ENCODE measurements at places on chromosomes 11 and 22.

GRCh38 chr11:12222055-12222792 lies 111.8 kb downstream of the MICAL2 start:
- no peak for DNase-seq

GRCh38 chr22:31474743-31475142 lies 14.9 kb downstream of the EIF4ENIF1 start:
- DNase-seq = no peak

- DNase-seq = no peak
Measured at GRCh38 chr11:26319906-26320305, 12.0 kb upstream of the ANO3 start.

- DNase-seq = no peak
Measured at GRCh38 chr11:69791276-69792180, 16.4 kb upstream of the FGF4 start.

DNA sequence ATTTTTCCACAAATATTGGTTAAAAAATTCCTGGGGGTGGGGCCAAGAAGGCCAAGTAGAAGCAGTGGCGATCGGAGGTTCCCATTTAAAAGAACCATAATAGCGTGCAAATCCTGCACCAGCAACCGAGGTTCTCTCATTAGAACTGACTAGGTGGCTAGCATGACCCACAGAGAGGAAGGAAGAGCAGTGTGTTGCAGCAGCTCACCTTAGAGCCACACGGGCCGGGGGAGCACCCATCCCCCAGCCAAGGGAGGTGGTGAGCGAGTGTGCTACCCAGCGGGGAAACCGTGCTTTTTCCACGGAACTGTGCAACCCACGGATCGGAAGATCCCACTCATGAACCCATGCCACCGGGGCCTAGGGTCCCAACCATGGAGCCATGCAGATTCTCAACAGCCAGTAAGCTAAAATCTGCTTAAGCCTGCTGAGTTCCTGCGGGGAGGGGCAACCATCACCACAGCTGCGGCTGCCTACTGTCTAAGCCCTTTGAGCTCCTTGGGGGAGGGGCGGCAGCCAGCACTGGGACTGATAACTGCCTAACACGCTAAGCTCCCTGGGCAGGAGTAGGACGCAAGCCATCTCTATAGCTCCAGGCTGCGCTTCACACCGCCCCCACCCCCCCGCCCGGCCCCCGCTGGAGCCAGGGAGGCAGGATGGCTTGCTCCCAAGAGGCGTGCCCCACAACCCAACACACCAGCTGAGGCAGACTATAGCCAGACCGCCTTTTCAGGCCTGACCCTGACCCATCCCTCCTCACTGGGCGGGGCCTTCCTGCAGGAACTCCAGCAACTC lies 21.0 kb upstream of the HTATIP2 start:
- DNase-seq = no peak

DNA sequence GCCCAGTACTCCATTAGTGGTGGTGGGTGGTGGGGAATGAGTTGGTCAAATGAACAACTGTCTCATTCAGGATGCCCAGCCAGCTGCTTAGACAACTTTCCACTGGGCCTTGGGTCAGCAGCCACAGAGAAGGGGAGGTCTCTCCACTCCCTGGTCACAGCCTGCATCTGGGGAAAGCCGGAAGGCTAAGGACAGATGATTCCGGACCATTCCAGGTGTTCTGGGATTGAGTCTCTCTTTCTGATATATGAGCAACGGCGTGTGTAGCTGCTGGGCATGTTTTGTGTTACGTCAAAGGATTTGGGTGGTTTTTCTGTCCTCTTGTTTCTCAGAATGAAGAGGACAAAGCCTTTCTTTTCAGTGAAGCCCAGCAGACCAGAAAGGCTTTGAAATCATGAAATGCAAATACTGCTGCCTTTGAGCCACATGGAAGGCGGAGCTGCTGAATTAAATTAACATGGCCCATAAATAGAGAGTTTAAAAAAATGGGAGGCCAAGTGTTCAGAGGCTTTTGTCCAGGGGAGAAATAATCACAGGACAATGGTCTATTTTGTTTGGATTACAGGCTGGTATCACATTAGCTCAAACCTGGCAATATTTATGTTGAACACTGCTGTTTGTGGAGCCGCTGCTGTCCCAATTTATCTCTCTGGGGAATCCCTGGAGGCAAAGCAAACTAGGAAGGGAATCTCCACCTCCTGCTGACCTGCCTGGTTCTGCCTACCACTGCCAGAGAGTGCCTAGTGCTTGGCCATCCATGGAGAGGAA lies 234.4 kb upstream of the E2F8 start:
- DNase-seq = peak; percentile 15

DNA sequence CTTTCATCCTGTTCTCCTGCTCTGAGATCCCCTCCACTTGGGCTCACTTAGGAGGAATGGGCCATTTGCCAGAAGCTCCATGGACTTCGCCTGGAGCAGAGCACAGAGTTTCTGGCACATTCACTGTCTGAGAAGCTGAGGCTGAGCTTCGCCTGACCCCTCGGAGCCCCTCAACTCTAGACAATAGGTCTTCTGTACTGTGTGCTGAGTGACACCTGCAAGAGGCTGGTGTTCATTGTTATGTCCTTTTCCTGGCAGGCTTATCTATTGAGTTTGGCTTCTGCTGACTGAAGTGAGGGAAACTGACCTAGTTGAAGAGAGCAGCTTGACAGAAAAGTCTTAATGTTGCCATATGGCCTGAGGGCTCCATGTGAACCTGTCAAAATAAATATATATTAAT lies 124.3 kb downstream of the EHF start:
- no peak for DNase-seq

DNA sequence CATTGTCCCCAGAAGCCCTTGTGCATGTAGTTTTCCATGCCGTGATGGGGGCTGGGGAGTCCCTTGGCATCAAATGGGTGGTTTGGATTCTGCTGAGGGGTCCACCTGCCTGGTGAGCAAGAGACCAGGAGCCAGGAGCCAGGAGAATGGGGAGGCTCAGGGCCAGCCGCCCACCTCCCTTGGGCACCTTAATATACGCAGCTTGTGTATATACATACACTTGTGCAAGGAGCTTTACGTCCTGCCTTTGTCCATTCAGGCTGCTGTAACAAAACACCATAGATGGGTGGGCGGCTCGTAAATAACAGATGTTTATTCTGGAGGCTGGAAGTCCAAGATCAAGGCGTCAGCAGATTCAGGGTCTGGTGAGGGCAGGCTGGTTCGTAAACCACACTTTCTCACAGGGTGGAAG lies 62.5 kb downstream of the SMIM38 start:
- DNase-seq = no peak

GRCh38 chr11:72001834-72002591 lies 3.3 kb downstream of the IL18BP start:
- DNase-seq = no peak

DNA sequence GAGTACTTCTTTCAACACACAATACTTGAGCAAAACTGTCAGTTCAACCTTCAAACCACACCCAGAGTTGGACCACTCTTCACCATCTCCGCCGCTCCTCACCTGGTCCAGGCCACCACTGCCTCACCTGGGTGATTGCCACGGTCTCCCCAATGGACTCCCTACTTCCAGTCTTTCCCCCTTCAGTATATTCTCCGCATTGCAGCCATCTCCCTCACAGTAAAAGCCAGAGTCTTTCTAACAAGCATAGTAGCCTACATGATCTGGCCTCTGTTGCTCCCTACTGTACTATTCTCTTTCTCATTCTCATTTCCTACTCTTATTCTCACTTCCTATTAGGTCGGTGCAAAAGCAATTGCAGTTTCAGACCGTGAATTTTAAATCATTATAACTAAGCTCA lies 28.5 kb downstream of the AASDHPPT start:
- no peak for DNase-seq

DNA sequence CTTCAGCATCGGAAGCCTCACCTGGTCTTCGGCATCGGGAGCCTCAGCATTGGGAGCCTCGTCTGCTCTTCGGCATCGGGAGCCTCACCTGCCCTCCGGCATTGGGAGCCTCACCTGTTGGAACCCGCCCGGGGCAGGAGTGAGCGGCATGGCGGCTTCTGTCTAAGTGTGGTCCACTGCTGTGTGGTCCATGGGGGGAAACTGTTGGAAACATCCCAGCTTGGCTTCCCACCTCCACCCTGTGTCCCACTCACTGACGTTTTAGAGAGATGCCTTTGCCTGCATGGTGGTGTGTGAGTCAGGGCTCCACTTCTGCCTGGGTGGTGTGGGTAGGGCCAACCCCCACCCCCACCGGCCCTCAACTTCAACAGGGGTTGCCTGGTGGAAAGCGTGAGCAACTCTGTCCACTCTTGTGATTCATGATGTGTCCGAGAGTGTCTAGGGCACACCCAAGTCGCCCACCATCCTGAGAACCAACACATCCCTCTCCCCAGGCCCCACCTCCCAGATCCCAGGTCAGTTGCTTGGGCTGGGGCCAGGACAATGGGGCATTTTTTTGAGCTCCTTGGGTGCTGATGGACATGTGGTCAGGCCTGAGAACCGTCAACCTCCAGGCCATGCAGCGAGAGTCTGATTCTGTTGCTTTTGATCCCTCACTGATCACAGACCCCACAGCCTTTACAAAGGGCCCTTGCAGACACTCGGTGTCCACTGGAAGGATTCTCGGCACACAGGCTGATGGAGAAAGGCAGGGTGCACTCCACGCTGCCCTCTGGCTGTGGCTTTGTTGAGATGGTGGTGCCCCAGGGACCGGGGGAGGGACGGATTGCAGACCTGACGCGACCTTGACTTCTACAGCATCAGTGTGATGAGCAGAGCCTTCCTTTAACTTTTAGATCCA lies 406.7 kb downstream of the TBC1D22A start:
- DNase-seq = no peak

DNA sequence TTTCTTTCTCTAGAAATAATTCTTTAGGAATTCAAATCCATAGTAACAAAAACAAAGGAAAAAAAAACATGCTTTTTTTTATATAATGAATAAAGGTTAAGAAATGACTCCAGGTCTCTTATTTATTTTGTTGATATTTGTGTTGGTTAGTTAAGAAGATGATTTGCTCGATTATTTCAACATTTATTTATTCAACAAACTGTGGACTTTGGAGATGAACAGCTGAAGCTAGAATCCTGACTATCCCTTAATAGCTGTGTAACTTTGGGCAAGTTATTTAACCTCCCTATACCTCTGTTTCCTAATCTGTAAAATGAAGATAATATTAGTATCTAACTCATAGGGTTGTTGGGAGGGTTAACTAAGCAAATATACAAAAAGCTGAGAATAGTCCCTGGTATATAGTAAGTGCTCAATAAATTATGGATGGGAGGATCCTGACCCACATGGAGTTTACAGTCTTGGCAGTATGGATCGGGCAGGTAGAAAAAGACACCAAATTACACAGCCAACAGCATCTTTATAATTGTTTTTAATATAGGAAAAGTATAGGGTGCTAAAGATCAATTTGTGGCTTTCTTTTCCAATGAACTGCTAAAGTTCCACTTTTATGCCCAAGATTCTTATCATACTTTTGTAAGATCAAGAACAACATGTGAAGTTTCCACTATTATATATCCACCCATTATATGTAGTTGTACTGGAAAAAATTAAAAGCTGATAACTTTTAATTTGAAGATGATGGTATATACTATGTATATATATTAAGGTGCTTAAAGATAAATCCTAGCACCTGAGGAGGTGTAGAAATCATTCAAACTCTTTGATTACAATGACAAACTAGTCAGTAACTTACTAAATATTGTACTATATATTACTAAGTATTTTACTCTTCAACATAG lies 1.3 kb upstream of the CAT start:
- DNase-seq = no peak

- no peak for DNase-seq
Measured at GRCh38 chr11:95364324-95365295, 133.6 kb upstream of the SESN3 start.

GRCh38 chr11:60512651-60513225 lies 2.5 kb upstream of the MS4A13 start:
- DNase-seq = no peak

DNA sequence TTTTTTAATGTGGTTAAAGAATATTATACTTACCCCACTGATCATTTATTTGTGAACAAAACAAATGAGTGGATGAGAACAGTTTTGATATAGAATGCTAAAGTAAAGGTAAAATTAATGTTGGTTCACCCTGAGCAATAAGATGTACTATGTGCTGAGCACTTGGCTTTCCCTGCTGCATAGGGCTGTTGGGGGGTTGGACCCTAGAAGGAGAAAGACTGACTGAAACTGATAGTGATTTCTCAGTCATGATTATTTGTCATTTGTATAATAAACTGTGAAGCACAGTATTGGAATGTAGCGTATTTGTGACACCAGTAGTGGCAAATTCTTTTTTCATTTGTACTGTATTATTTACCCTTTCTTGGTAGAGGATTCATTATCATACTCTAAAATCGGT lies 63.3 kb downstream of the PRMT3 start:
- no peak for DNase-seq

- DNase-seq = no peak
Measured at GRCh38 chr11:94303966-94304958, at the start of gene IZUMO1R. TSS of gene IZUMO1R (plus strand) at chr11:94304580. CDS start at chr11:94305637, 1,057 bp downstream.

DNA sequence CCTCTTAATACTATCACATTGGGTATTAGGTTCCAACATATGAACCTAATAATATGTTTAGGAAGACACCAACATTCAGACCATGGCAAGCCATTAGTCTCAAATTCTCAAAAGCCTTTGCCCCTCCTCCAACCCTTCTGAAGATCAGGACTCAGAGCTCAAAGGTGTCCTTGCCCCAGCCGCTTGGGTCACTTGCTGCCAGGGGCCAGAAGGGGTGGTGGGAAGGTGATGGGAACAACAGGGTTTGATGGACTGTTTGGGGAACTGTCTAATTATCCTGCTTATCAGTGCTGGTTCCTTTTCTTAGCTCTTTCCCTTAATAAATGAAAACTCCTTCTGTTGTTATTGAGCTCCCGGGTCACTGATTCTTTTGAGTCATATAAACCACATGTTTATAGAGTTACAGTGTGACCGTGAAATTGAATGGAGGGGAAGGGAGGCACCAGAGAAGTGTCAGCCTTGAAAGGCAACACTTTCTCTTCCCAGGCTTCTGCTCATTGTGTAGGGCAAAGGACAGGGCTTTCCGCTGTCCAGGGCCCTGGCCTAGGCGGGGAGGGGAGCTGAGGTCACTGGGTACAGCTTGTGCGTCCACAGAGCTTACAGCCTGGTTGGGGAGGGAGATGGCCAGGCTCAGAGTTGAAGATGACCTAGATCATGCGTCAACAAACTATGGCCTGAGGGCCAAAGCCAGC lies 105.1 kb downstream of the FBXO7 start:
- no peak for DNase-seq

DNA sequence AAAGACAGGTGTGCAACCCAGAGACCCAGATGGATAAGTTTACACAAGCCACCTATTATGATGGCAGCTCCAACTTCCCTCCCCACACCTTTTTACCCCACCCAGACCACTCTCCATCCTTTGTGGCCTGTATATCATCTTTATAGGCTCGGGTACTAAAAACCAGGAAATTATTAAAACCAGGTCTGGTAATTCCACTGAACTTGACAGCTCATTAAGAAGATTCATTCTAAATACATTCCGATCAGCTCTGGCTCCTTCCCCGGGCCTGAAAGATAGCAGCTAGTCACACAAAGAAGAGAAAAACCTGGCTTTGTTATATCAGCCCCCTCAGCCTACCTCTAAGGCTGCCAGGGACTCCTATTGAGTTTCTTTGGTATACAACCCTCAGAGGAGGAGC lies 67.9 kb upstream of the API5 start:
- DNase-seq = no peak
